ENCODE measurements at places on chromosomes 2 and 18.

GRCh38 chr2:194567661-194568017 lies 1089.4 kb upstream of the SLC39A10 start:
- no peak for DNase-seq
- H3K4me1 ChIP-seq, result no peaks in the 10 kb centered on the region

DNA sequence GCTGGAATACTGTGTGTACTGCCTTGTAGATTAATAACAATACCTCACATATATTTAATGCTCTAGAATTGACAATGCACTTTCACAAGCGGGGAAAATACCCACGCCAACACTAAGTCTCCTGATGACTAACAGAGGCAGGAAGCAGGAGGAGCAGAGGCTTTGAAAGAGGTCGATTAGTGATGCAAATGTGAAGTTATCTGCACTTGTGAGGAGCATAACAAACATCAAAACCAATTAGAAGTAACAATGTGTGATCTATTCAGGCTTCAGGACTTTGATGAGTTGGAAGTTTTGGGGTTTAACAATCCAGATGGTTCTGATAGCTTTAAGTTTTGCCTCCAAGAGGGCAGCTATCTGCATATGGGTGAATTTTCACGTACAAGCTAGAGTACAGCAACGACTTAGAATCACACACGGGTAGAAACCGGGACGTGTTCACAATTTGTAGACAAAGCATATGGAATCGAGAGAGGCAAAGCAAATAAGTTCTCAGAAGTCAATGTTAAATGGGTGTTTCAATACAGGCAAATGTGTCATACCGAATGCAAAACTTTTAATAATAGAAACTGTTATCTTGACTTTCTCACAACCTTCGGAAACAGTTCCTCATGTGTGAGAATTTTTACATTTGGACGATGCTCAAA lies 114.5 kb downstream of the METTL8 start:
- no peaks in the 10 kb centered on the region for H3K27me3 ChIP-seq
- 0 out of 2 replicates have a peak, but pooled peaks cover 3% of the 10 kb centered on the region for H3K36me3 ChIP-seq
- no peaks in the 10 kb centered on the region for H3K4me1 ChIP-seq
- no peak overlapping the region for H3K4me3 ChIP-seq
- no peak overlapping the region for H3K27ac ChIP-seq

DNA sequence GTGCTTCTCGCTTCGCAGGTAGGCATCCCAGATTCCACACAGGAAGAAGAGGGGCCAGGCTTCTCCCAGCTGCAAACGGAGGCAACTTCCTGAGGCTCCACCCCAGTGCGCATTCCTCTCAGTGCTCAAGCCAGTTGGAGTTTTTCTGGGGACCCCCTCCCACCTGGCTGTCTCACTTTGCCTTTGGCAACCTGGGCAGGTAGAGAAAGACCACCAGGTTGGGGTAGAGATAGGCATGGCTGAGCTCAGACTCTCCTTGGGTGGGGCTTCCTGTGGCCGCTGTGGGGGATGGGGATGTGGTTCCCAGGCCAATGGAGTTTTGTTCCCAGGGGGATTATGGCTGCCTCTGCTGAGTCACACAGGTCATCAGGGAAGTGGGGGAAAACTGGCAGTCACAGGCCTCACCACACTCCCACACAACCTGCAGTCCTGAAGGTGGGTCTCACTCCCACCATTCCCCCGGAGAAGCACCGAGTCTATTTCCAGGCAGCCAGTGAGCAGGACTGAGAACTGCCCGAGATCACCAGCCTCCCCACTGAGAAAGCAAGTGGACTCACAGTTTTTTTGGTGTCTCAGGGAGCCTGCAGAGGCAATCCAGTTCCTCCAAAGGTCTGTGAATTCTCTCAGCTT lies 38.1 kb downstream of the SLC39A10 start:
- no peak for DNase-seq
- no peaks in the 10 kb centered on the region for H3K4me1 ChIP-seq
- no peaks in the 10 kb centered on the region for H3K27me3 ChIP-seq
- H3K36me3 ChIP-seq, result no peaks in the 10 kb centered on the region
- no peak overlapping the region for H3K4me3 ChIP-seq

GRCh38 chr2:102059151-102059550 lies 67.4 kb downstream of the IL1R2 start:
- H3K36me3 ChIP-seq, result no peaks in the 10 kb centered on the region
- no peaks in the 10 kb centered on the region for H3K27me3 ChIP-seq
- peaks cover 47% of the 10 kb centered on the region for H3K4me1 ChIP-seq
- no peak overlapping the region for H3K4me3 ChIP-seq

DNA sequence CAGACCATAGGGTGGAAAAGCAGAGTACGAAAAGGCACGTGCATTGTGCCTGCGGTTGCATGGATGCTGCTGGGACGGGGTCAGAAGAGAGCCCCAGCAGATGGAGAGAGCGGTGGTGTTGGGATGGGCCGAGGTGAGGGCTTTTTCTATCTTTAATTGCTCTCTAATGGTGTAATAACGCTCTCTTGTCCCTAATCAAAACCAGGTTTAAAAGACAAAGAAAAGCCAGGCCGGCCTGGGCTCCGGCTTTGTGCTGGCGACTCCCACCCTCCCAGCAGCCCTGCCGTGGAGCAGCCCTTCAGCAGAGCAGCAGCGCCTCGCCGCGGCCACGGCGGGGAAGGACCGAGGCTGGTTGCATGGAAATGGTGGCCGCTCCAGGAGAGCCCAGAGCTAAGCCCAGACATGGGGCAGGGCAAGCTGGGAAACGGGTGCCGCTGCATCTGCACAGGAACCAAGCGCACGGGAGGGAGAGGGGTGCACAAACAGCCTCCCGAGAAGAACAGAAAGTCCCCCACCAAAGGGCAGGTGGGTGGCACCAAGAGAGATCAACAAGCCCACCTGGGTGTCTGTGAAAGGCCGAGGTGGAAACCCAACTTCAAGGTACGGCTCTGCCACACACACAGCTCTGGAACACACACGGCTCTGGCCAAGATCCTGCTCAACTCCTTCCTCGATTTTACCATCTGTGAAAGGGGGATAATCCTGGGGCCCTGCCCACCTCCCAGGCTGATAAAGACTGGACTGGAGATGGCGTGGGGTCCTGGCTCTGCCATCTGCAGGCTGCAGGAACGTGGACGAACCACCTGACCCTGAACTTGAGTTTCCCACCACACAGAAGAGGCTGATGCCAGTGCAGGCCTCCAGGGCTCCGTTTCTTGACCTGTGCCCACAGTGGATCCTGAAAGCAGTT lies 15.0 kb downstream of the HS1BP3 start:
- peaks cover 13% of the 10 kb centered on the region for H3K36me3 ChIP-seq
- H3K4me3 ChIP-seq, result no peak overlapping the region
- H3K27me3 ChIP-seq, result no peaks in the 10 kb centered on the region

All from SJSA1 (cell line).